Type B pancreatic cell (in vitro differentiated cells): ENCODE measurements at places on chromosomes 7 and 10. TPM values are rescaled to one million over a fixed set of nuclear protein-coding genes. Genes with fewer than 3 reads are reported as not detected.

Gene MKI67
- 40.5 and 104 TPM in 2 replicates for total RNA-seq

GRCh38 chr7:70631718-70632117 is 500.2 kb upstream of the GALNT17 start:
- H3K27ac ChIP-seq = no peak overlapping the region
- no peak for DNase-seq
- H3K27me3 ChIP-seq = peaks cover 36% of the 10 kb centered on the region
- H3K4me3 ChIP-seq = no peak overlapping the region

- no peak for DNase-seq
- H3K36me3 ChIP-seq = no peaks in the 10 kb centered on the region
- no peak overlapping the region for H3K27ac ChIP-seq
- no peak overlapping the region for H3K4me3 ChIP-seq
- peaks cover 4% of the 10 kb centered on the region for H3K4me1 ChIP-seq
Observed at GRCh38 chr10:116287906-116288501, 15.0 kb upstream of the GFRA1 start.

DNA sequence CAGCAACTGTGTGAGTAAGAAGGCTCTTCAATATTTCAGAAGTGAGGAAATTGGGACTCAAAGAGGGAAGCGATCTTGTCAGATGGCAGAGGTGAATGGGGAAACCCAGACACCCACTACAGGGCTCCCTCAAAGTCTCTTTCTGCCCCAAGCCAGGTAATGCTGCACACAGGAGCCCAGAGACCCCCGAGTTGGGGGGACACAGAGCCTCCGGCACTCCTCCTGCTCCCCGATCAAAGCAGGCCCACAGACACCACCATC is 139.4 kb downstream of the TNS3 start:
- peaks cover 47% of the 10 kb centered on the region for H3K4me1 ChIP-seq
- DNase-seq = no peak
- no peaks in the 10 kb centered on the region for H3K27me3 ChIP-seq
- H3K27ac ChIP-seq = no peak overlapping the region

GRCh38 chr7:41065663-41066062 is 637.2 kb downstream of the INHBA start:
- H3K36me3 ChIP-seq = no peaks in the 10 kb centered on the region
- no peak for DNase-seq
- H3K27me3 ChIP-seq = no peaks in the 10 kb centered on the region
- peaks cover 4% of the 10 kb centered on the region for H3K4me1 ChIP-seq
- no peak overlapping the region for H3K27ac ChIP-seq

- H3K4me1 ChIP-seq = peaks cover 8% of the 10 kb centered on the region
- H3K27ac ChIP-seq = no peak overlapping the region
- no peak for DNase-seq
- H3K4me3 ChIP-seq = no peak overlapping the region
Observed at GRCh38 chr10:118798231-118798662, 43.5 kb upstream of the CACUL1 start.

DNA sequence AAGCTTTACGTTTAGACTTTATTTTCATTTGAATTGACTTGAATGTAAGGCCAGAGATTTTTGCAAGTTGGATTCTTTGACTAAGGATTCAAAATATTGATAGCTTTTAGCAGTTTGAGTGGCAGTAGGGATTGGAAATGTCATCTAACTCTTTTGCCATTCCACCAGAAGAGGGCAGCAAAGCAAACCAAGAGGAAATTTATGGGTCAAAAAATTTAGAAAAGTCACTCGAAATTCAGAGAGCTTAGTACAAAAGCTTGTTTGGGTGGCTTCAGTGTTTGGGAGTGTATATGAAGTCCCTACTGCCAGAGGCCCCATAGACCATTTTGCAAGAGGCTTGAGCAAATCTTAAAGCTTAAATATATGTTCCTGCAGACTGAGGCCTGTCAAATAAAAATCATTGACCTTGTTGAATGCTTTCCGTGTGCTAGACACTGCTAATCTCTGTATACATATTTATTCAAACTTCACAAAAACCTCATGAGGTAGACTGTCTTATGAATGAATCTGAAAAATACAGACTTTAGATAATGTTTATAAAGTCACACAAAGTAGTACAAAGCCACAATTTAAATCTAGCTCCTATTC is 44.6 kb upstream of the RSBN1L start:
- DNase-seq = no peak
- no peaks in the 10 kb centered on the region for H3K27me3 ChIP-seq
- no peak overlapping the region for H3K27ac ChIP-seq
- H3K36me3 ChIP-seq = no peaks in the 10 kb centered on the region
- no peak overlapping the region for H3K4me3 ChIP-seq

GRCh38 chr7:30926313-30926712 is 14.7 kb downstream of the AQP1 start:
- peaks cover 16% of the 10 kb centered on the region for H3K4me1 ChIP-seq
- no peak overlapping the region for H3K4me3 ChIP-seq
- H3K27me3 ChIP-seq = no peaks in the 10 kb centered on the region
- H3K36me3 ChIP-seq = no peaks in the 10 kb centered on the region

- no peaks in the 10 kb centered on the region for H3K36me3 ChIP-seq
- H3K4me3 ChIP-seq = no peak overlapping the region
- no peaks in the 10 kb centered on the region for H3K4me1 ChIP-seq
- H3K27ac ChIP-seq = no peak overlapping the region
- H3K27me3 ChIP-seq = no peaks in the 10 kb centered on the region
Observed at GRCh38 chr10:115328331-115328730, 235.2 kb downstream of the ATRNL1 start.

Gene C10orf53
- not detected in 2 replicates for total RNA-seq

GRCh38 chr10:1162481-1163203 is 106.5 kb downstream of the WDR37 start:
- H3K27ac ChIP-seq = no peak overlapping the region
- peaks cover 12% of the 10 kb centered on the region for H3K27me3 ChIP-seq
- no peak overlapping the region for H3K4me3 ChIP-seq
- H3K36me3 ChIP-seq = no peaks in the 10 kb centered on the region
- H3K4me1 ChIP-seq = no peaks in the 10 kb centered on the region
- peak; percentile 31 for DNase-seq

Gene PALS2
- total RNA-seq = 29.3 and 43.1 TPM in 2 replicates

DNA sequence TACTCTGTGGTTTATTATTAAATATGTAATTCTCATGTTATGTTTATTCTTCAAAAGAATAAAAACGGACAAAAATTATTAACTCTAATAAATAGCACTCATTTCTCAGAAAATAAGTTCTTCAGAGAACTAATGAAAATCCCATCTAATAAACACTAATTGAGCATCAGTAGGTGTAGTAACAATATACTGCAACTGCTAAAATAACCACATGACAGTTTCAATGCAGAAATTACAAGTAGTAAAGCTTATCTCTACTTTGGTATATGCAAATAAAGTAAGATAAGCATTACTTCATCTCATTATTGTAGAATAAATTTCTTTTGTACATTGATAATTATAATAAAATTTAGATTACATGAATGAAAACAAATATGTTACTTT is 56.4 kb upstream of the DKK1 start:
- no peaks in the 10 kb centered on the region for H3K27me3 ChIP-seq
- H3K27ac ChIP-seq = no peak overlapping the region
- DNase-seq = no peak
- no peaks in the 10 kb centered on the region for H3K4me1 ChIP-seq
- no peaks in the 10 kb centered on the region for H3K36me3 ChIP-seq
- no peak overlapping the region for H3K4me3 ChIP-seq

- peaks cover 49% of the 10 kb centered on the region for H3K4me1 ChIP-seq
- no peak overlapping the region for H3K4me3 ChIP-seq
- DNase-seq = no peak
- no peak overlapping the region for H3K27ac ChIP-seq
Observed at GRCh38 chr10:29537799-29538198, 97.0 kb downstream of the SVIL start.

DNA sequence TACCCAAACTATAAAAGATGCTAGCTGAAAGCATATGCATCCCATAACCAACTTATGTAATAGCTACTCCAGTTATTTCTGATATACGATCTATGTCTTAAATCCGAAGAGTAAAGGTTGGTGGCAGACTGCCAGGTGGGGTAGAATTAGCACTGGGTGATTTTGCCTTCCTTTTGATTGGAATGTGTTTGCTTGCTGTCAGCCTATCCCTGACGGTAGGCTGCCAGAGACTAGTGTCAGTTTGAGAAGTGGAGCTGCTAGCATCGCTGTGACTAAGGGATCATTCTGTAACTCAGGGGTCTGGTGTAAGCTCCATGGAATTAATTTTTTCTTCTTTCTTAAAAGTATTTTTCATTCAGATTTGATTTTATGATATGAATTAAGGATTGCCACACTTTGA is 9.5 kb upstream of the SEM1 start:
- H3K27me3 ChIP-seq = no peaks in the 10 kb centered on the region
- H3K4me3 ChIP-seq = no peak overlapping the region
- H3K27ac ChIP-seq = no peak overlapping the region
- no peak for DNase-seq
- peaks cover 7% of the 10 kb centered on the region for H3K4me1 ChIP-seq

Gene NRF1
- 16.9 and 25.6 TPM in 2 replicates for total RNA-seq

DNA sequence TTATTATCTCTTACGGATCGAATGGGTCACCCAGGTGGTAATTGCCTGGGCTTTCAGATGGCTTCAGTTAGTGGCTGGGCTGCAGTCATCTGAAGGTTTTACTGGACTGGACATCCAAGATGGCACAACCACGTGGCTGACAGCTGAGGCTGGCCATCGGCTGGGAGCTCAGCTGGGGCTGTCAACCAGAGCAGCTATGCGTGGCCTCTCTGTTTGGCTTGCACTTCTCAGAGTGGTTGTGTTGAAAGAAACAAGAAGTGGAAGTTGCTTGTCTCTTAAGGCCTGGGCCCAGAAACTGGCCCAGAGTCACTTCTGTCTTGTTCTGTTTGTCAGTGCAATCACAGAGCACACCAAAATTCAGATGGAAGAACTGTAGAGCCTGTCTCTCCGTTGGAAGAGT is 5.7 kb upstream of the GDI2 start:
- H3K36me3 ChIP-seq = peaks cover 7% of the 10 kb centered on the region
- H3K4me1 ChIP-seq = peaks cover 12% of the 10 kb centered on the region
- peak; percentile 42 for DNase-seq
- H3K4me3 ChIP-seq = no peak overlapping the region
- H3K27me3 ChIP-seq = no peaks in the 10 kb centered on the region

Gene ST8SIA6
- total RNA-seq = 1.0 and 1.8 TPM in 2 replicates

DNA sequence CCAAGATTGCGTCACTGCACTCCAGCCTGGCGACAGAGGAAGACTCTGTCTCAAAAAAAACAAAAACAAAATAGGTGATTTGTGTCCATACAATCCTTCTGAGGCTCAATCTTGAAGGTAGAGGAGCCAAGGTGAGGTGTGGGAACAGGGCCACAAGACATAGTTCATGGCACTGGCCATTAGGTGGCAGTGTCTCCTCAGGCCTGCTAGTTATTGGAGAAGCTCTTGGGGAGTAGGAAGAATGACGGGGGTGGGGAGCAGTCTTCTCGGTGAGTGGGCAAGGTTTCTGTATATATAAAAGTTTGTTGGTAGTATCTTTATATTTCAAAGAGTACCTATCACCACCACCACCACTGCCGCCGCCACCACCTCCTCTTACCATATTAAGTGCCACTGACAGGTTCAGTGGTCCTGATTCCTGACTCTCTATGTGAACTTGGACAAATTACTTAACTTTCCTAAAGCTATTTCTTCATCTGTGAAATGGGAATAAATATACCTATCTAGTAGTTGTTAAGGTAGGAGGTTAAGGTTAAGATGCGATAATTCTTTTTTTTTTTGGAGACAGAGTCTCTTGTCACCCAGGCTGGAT is 24.0 kb downstream of the CCSER2 start:
- no peak for DNase-seq
- no peak overlapping the region for H3K27ac ChIP-seq
- peaks cover 11% of the 10 kb centered on the region for H3K36me3 ChIP-seq

- H3K27ac ChIP-seq = peak overlapping the region; percentile 10
- no peak for DNase-seq
- peaks cover 44% of the 10 kb centered on the region for H3K4me1 ChIP-seq
- H3K36me3 ChIP-seq = no peaks in the 10 kb centered on the region
Observed at GRCh38 chr10:121449482-121449924, 148.7 kb downstream of the FGFR2 start.

Gene NPY
- 1.5 and 3.3 TPM in 2 replicates for total RNA-seq

GRCh38 chr10:78869508-78870454 is 199.0 kb upstream of the ZMIZ1 start:
- no peak overlapping the region for H3K27ac ChIP-seq
- peaks cover 11% of the 10 kb centered on the region for H3K4me1 ChIP-seq
- DNase-seq = peak; percentile 58
- H3K36me3 ChIP-seq = no peaks in the 10 kb centered on the region
- no peak overlapping the region for H3K4me3 ChIP-seq
- peaks cover 6% of the 10 kb centered on the region for H3K27me3 ChIP-seq

DNA sequence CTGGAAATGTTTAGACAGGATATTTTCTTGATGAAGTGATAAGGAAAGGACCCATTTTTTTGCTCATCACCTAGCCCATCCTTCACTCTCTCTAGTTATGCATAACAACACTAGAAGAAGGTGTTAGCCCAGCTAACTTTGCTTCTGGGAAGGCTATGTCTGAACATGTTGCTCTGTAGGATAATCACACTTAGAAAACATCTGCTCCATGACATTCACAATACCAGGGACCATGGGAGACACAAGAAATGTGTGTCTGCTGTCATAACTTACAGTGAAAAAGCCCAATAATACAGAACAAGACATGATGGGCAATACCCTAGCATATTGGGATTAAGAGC is 13.9 kb upstream of the ZNF282 start:
- H3K4me3 ChIP-seq = no peak overlapping the region
- no peak for DNase-seq
- H3K4me1 ChIP-seq = no peaks in the 10 kb centered on the region

Gene RARRES2
- total RNA-seq = 16.3 and 109 TPM in 2 replicates

- no peaks in the 10 kb centered on the region for H3K36me3 ChIP-seq
- H3K27me3 ChIP-seq = peaks cover 2% of the 10 kb centered on the region
- H3K4me1 ChIP-seq = peaks cover 16% of the 10 kb centered on the region
- DNase-seq = no peak
- H3K27ac ChIP-seq = no peak overlapping the region
- no peak overlapping the region for H3K4me3 ChIP-seq
Observed at GRCh38 chr10:29026802-29027580, 261.9 kb upstream of the LYZL1 start.

- peaks cover 2% of the 10 kb centered on the region for H3K36me3 ChIP-seq
- no peaks in the 10 kb centered on the region for H3K27me3 ChIP-seq
- no peak overlapping the region for H3K27ac ChIP-seq
- no peak for DNase-seq
Observed at GRCh38 chr10:73827346-73828089, 16.1 kb upstream of the NDST2 start.

Gene NUDT13
- 3.0 and 3.1 TPM in 2 replicates for total RNA-seq
